ENCODE measurements at places on chromosomes 5 and 9. TPM values are rescaled to one million over a fixed set of nuclear protein-coding genes. Genes with fewer than 3 reads are reported as not detected.
A peak's percentile ranks its signal among the peaks of the same experiment; 100 is the strongest.

- DNase-seq: no peak
- H3K4me3 ChIP-seq: no peak overlapping the region
- H3K36me3 ChIP-seq: no peaks in the 10 kb centered on the region
- H3K27me3 ChIP-seq: no peaks in the 10 kb centered on the region
- H3K4me1 ChIP-seq: no peaks in the 10 kb centered on the region
These were observed 150.3 kb upstream of the COL5A1 start for GRCh38 chr9:134491196-134491835.

DNA sequence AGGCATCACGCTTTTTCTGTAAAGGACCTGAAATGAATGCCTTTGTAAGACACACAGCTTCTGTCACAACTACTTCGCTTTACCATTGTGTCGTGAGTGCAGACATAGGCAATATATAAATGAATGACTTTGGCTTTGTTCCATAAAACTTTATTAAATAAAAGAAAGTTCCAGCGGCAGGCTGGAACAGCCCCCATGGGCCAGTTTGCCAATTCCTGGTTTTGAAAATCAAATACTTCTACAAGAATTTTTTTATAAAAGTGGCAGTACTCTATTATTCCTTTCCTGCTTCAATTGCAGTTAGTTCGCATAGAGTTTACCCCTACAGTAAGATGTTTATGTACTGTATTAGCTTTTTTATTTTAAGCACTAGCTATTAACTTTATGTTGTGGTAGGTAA is 53.7 kb downstream of the SRFBP1 start:
- no peak overlapping the region for H3K27ac ChIP-seq

DNA sequence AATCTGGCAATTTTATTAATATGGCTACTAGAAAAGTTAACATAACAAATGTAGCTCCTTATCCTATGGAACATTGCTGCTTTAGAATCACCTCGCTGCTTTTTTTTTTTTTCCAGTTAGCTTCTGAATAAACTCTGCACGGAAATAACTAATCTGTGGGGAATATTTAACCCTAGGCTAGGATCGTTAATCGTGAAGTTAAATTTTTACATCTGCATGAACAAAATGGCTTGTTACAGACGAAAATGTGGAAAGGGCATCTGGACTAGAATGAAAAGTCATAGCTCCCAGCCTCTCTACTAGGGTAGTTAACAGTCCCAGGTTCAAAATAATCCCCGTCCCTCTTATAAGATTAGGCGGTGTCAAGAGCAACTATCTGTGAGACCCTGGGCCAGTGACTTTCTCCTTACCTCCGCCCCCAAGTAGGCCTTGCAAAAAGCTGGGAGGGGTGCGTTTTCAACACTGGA is 470 bp upstream of the SLC22A5 start:
- H3K4me3 ChIP-seq: peak overlapping the region; percentile 78
- peaks cover 33% of the 10 kb centered on the region for H3K4me1 ChIP-seq
- no peak for DNase-seq
- H3K27ac ChIP-seq: peak overlapping the region; percentile 32
- H3K36me3 ChIP-seq: no peaks in the 10 kb centered on the region

GRCh38 chr9:68538200-68538599 is 2.5 kb downstream of the TMEM252 start:
- no peak for DNase-seq
- no peak overlapping the region for H3K27ac ChIP-seq
- H3K4me3 ChIP-seq: no peak overlapping the region
- no peaks in the 10 kb centered on the region for H3K4me1 ChIP-seq
- peaks cover 15% of the 10 kb centered on the region for H3K27me3 ChIP-seq

PCDHB16 gene
- not detected for total RNA-seq

MAMDC4 gene
- 11.7 TPM for total RNA-seq
